ENCODE measurements at places on chromosomes 11 and 22.

DNA sequence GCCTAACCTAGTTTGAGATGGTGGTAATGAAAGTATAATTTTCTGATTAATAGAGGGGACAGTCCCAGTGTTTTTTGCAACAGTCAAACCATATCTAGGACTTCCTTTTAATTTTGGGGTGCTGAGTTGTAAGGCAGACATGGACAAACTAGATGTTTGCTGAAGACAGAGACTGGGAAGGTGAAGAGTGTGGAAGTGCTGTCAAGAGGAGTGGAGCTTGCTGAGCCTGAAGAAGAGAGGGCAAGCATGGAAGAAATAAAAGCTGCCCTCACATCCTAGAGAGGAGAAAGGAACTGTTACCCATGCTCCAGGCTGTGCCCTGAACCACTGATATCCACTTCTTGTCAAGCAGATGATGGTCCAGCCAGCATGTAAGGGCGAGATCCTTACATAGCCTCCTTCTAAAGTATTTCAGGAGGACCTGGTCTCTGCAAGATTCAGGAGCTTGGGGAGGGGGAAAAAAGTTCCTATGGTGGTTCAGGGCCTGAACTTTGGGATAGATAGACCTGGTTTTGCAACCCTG is 51.4 kb downstream of the PRR5L start:
- DNase-seq = no peak

GRCh38 chr11:102488208-102488607 is 35.6 kb upstream of the TMEM123 start:
- no peak for DNase-seq

DNA sequence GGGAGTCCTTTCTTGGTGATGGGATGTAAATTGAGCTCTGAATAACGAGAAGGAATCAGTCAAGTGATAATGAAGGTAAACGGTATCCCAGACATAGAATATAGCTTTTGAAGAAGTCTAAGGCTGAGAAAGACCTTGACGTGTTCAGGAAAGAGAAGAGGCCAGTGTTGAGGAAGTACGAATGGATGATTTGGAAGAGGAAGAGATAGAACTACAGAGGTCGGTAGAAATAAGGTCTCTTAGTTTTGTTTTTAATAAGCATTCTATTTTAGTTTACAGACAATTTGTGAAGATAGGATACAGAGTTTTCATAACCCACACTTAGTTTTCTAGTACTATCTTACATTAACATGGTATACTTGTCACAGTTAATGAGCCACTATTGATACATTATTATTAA is 1598.1 kb downstream of the FAM181B start:
- no peak for DNase-seq

- no peak for DNase-seq
Measured at GRCh38 chr11:76501526-76502202, 56.8 kb downstream of the EMSY start.

DNA sequence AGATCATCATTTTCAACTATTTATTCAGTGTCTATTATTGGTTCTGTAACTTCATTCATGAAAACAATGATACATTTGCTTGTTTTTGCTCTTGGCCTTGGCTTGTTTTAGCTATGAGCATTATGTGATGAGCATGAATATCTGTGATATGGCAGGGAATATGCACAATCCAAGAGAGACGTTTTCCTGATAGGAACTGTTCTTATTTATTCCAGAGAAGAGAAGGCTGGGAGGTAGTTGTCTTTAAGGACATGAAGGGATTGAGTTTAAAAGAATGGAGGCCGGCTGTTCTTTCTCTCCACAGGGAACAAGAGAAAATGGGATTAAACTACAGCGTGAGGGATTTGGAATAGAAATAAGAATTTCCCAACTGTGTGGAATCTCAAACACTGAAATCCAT is 30.3 kb downstream of the BLID start:
- no peak for DNase-seq

GRCh38 chr11:71406681-71407080 is 41.5 kb downstream of the DHCR7 start:
- DNase-seq = no peak

DNA sequence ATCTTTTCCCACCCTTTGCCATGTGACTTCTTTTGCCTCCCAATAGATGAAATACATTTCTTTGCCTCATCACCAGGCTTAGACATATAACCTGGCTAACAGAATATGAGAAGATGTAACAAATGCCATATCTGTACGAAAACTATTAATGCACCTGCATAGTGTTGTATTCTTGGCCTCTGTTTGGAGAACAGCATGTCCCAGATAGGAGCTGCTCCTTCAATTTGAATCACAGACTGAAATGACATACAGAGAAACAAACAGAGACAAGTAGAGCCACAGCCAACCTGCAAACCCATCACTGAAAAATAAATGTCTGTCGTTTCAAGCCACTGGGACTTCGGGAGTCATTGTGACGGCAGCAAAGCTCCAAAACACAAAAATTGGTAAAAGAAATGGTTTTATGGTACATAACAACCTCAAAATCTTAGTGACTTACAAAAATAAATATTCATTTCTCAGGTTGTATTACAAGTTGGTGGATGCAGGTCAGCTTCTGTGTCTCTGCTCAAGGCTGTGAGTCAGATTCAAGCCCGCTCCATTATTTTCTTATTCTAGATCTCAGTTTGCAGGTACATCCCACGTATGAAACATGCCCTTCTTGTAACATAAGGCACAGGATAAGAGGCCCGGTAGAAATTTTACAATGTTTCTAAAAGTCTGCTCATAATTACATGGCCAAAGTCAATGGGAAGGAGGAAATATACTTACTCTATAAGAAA is 171.3 kb upstream of the SOX6 start:
- DNase-seq = no peak

- DNase-seq = no peak
Measured at GRCh38 chr11:102603576-102603975, 21.6 kb downstream of the MMP20 start.

- DNase-seq = no peak
Measured at GRCh38 chr11:68340784-68341556, 28.6 kb downstream of the LRP5 start.

DNA sequence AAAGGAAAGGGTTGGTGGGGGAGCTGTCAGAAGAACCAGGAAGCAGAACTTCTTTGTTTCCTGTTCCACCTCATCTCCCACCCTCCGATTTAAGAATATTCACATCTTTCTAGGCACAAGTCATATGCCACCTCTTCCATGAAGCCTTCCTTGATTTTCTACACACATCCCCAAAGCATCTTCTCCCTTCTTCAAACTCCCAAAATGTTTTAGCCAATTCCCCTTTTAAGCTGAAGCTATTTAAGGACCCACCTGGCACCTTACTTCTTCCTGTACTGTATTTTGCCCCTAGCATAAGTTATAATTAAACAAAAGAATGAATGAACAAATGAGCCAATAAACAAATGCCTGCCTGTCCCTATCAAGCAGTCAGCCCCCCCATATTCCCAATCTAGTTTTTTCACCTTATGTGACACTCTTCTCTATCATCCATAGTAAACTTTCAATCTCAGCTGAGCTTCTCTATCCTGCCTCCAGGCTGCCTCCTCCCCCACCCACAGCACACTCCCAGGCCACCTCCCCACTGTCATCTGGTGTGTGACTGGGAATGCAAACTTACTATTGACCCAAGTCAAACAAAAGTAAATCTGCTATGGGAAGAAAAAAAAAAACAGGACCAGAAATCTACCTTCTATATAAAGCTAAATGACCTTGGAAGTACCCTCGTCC is 3.9 kb downstream of the TNKS1BP1 start:
- DNase-seq = no peak

GRCh38 chr11:5317292-5317691 is 6.8 kb downstream of the OR51B2 start:
- DNase-seq = no peak

DNA sequence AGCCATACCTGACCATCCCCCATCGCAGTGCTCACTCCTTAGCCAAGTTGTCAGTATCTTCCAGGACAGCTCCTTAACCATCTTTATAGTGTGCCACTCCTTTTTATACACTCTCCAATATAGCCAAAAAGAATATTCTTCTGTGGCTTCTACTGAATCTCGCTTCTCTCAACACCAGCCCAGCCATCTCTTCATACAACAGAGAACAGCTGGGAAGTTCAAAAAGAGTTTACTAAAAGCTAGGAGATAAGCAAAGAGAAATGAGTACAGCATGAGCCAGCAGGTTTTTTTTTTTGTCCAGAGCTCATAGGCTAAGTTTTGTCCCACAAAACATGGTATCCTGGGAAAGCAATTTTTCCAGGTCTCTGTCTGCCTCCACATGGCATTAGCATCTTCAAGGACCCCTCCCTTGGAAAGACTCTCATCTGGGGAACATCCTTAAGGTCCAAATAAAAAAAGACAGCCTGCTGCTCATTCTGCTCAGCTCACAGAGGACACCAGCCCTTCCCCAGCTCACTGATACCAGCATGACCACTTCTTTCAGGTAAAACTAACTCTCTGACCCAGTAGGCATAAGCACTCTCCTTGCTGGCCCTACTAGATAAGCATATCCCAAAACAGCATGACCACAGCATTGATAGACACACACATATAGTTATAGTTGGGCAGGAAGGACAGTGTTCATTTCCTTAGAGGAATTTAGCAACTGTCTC is 48.8 kb upstream of the YWHAH start:
- no peak for DNase-seq

- DNase-seq = no peak
Measured at GRCh38 chr11:13691286-13691899, 22.9 kb downstream of the FAR1 start.

DNA sequence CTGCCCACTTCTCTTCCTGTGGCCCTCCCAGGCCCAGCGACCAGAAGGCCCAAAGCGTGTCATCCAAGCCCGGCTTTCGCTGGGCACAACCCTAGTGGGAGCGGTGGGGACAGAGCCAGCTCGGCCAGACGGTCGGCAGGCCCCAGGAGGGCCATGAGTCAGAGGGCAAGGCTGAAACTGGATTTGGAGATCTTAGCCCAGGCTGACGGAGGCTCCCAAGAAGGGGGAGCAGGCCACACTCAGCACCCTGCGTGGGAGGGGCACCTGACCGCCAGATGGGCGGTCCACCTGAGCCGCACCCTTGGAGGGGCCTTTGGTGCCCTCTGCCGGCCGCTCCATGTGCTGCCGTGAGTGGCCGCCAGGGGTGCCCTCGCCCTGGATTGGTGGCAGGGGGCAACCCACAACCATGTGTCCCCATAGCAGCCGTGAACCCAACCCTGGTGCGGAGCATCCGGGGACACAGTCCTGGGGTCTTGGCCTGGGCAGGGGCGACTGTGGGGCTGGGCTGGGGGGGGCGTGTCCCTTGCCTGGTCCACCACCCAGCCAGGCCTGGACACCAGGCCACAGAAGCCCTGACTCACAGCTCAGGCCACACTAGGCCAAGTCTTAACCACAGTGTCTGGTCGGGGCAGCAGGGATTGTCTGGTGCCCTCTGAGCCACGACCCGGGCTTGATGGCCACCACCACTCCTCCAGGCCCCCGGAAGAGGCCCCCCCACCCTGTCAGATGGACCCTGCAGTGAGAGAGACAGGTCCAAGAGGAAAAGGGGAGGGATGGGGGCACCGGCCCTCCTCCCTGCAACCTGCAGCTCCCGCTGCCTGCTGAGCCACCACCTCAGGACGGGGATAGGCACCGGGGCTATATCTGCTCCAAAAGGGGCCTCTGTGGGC is 19.2 kb upstream of the TALDO1 start:
- DNase-seq = peak; percentile 66

- no peak for DNase-seq
Measured at GRCh38 chr11:134633276-134633675, 221.2 kb upstream of the B3GAT1 start.

DNA sequence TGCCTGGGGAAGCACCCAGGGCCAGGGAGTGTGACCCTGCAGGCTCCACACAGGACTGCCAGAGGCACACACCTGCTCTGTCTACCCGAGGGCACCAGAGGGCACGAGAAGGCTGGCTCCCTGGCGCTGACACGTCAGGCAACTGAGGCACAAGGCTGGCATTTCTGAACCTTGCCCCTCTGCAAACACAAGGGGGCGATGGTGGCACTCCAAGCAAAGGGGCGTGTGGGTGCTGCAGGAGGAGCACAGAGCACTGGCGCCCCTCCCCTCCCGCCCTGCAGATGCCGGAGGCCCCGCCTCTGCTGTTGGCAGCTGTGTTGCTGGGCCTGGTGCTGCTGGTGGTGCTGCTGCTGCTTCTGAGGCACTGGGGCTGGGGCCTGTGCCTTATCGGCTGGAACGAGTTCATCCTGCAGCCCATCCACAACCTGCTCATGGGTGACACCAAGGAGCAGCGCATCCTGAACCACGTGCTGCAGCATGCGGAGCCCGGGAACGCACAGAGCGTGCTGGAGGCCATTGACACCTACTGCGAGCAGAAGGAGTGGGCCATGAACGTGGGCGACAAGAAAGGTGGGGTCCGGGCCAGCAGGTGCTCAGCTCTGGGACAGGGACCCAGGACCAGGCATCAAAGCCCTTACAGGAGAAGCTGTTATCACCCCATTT is 20.8 kb upstream of the TXNRD2 start:
- DNase-seq = no peak

DNA sequence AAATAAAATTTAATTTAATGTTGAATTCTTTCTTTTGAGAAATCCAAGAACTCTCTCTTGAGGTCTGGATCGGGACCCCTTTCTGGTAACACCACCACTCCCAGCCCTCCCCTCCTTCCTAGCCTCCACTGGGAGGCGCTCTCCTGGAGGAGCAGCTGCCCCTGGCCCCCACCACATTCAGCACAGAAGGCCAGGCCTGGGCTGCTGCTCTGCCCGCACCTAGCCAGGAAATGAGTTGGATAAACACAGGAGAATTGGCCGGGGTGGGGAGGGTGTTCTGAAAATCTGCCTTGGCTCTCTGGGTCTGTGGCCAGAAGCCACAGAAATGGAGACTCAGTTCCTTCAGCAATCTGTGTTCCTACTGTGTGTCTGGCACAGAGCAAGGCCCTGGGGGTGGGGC is 31.2 kb downstream of the C22orf42 start:
- no peak for DNase-seq

DNA sequence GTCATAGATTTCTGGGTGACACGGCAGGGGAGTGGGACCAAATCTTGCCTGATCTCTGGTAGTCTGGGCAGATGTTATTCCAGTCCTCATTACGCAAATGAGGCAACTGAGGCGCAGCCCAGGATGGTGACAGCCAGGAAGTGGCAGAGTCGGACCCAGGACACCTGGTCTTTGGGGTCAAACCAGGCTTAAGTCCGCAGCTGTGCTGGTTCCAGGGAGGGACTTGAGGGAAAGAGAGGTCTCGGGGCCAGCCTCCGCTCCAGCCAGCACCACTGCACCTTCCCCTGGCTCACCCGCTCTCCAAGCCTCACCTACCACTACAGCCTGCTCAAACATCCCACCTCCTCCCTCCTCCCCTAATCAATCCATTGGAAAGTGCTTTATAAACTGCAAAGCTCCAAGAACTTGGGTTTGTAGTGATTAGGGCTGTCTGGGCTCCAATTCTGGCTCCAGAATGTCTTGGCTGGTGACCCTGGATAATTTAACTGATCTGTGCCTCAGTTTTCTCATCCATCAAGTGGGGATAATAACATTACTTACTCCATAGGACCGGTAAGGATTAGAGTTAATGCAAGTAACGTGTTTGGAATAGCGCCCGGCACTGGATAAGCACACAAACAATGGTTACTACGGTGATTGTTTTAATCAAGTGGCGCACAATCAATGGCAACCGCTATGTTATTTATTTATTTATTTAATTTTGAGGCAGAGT is 526 bp upstream of the PNPLA5 start:
- no peak for DNase-seq
